Hypothalamus (tissue), 51 donors: ENCODE measurements at places on chromosomes 12 and 14.

- DNase-seq: no peak
Measured at GRCh38 chr14:55638665-55639064, 58.7 kb downstream of the KTN1 start.

DNA sequence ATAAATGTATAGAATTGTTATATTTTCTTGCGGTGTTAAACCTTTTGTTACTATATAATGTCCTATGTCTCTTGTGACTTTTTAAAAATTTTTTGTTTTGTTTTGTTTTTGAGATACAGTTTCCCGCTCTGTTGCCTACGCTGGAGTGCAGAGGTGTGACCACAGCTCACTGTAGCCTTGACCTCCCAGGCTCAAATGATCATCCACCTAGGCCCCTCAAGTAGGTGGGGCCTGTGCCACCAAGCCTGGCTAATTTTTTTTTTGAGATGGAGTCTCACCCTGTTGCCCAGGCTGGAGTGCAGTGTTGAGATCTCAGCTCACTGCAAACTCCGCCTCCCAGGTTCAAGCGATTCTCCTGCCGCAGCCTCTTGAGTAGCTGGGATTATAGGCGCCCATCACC is 26.5 kb upstream of the RCOR1 start:
- DNase-seq: no peak

DNA sequence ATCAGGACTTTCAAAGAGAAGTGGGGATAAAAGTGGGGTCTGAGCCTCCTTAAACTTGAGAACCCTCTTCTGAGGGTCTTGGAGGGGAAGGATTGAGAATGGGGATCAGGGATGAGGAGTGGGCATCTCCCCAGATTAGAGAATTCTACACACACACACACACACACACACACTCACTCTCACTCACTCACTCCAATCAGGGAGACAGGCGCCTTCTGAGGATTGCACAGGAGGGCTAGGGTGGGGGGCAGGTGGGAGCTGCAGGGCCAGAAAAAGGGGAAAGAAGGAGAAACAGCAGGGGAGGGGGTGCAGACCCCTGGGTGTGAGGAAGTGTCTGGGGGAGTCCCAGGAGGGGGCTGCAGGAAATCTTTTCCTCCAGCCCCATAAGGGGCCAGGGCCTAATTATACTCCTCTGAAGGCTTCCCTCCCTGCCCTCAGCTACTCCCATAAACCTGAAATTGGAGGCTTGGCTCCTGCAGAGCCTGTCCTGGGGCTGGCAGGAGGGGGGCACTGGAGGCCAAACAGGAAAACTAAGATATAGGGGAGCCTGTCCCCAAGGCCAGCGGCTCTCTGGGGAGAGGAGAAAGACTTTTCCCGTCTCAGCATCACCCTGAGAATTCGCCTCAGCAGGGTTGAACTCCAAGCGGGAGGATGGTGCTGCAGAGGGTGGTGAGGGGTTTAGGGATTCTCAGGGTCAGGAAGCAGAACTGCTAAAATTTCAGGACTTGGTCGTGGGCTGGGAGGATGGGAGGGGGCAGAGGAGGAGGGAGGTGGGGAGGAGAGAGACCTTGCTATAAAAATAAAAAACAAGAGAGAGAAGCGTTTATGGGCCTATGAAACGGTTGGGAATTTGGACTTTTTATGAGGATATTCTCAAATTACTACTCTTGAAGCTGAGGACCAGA is 1.6 kb downstream of the HOXC9 start:
- DNase-seq: no peak

DNA sequence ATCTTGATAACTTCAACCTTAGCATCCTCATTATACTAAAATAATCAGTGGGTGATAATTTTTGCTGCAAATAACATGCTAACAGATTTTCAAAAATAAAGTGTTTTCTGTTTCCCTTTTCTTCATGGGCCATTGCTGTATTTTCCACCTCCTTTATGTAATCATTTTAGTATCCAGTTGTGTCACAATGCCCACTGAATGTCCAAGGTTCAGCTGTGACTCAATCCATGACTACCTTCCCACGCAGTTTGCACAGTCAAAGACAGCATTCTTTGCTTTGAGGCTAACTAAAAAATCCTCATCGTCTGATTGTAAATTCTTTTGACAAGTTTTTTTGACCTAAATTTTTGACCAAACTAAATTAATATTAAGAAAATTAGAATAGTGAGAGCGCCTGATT is 474.1 kb downstream of the FLRT2 start:
- DNase-seq: no peak

- no peak for DNase-seq
Measured at GRCh38 chr12:117096501-117097042, 2.6 kb downstream of the TESC start.

- DNase-seq: no peak
Measured at GRCh38 chr12:77120156-77121085, 55.1 kb upstream of the E2F7 start.
